ENCODE measurements at places on chromosomes 4 and X. TPM values are rescaled to one million over a fixed set of nuclear protein-coding genes. Genes with fewer than 3 reads are reported as not detected.

Gene CC2D2A
- not detected for total RNA-seq

Gene PHKA1
- total RNA-seq = 0.87 TPM

- no peak overlapping the region for H3K4me3 ChIP-seq
- no peak for DNase-seq
- no peaks in the 10 kb centered on the region for H3K36me3 ChIP-seq
- no peaks in the 10 kb centered on the region for H3K27me3 ChIP-seq
These were observed 190.2 kb upstream of the AGA start for GRCh38 chr4:177632481-177632880.

Gene F9
- not detected for total RNA-seq

DNA sequence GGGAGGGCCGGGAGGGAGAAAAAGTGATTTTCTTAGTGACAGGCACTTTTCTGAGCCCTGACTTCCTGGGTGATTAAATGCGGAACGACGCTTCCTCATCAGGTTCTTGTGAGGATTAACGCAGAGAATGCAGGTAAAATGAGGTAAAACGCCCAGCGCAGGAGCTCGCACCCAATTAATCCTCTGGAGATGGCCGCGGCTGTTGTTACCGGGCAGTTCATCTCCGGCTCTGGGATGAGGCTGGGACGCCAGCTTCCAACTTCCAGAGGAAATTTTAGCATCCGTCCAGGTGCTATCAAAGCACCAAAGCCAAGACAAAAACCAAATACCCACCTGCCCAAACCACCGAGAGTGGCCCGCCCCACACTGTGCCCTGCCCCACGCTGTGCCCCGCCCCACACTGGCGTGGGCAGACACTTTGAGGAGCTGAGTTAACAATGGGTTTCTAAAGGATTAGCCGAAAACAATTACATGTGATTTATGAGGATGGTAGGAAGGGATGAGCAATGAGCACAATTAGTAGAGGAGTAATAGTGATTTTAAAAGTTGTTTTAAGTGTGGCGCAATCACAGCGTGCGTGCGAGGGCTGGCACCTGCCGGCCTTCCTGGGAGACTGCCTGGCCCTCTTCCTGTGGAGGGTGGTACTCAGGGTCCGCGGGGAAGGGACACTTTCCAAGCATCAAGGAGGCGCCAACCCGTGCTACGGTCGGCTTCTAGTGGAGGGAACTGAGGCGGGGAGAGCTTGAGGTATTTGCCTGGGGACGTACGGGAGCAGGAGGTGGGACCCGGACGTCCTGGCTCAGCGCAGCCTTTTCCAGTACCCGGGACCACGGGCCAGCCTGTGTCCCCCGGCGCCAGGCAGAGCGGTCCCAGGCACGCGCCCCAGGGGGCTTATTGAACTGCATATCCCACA, 41.6 kb upstream of the ADRA2C start:
- peaks cover 9% of the 10 kb centered on the region for H3K27me3 ChIP-seq
- no peak overlapping the region for H3K27ac ChIP-seq
- no peak overlapping the region for H3K4me3 ChIP-seq

- no peak overlapping the region for H3K27ac ChIP-seq
- no peaks in the 10 kb centered on the region for H3K4me1 ChIP-seq
- H3K4me3 ChIP-seq = no peak overlapping the region
- H3K36me3 ChIP-seq = no peaks in the 10 kb centered on the region
These were observed 38.6 kb downstream of the LNX1 start for GRCh38 chr4:53552711-53553110.

Gene CPZ
- not detected for total RNA-seq

DNA sequence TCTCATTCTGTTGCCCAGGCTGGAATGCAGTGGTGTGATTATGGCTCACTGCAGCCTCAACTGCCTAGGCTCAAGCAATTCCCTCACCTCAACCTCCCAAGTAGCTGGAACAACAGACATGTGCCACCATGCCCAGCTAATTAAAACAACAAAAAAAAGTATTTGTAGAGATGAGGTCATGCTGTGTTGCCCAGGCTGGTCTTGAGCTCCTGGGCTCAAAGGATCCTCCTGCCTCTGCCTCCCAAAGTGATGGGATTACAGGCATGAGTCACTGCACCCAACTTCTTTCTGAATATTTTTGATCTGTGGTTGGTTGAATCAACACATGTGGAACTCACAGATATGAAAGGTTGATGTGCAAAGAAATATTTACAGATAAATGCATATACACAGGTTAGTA, 18.5 kb upstream of the SEPTIN11 start:
- H3K27me3 ChIP-seq = peaks cover 9% of the 10 kb centered on the region
- no peak overlapping the region for H3K4me3 ChIP-seq
- no peaks in the 10 kb centered on the region for H3K36me3 ChIP-seq
- no peaks in the 10 kb centered on the region for H3K4me1 ChIP-seq
- H3K27ac ChIP-seq = no peak overlapping the region

GRCh38 chr4:105527081-105527480, 25.3 kb upstream of the ARHGEF38 start:
- DNase-seq = no peak
- no peak overlapping the region for H3K4me3 ChIP-seq
- no peaks in the 10 kb centered on the region for H3K4me1 ChIP-seq

DNA sequence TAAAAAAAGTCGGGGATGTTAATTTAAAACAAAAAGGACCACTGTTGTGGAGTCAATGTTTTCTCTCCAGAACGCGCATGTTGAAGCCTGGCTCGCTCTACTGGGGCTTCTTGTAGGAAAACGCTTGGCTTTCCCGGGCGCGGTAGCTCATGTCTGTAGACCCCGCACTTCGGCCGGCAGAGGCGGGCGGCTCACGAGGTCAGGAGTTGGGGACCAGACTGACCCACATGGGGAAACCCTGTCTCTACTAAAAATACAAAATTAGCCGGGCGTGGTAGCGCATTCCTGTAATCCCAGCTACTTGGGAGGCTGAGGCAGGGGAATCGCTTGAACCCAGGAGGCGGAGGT, 15.6 kb downstream of the NELFA start:
- no peak overlapping the region for H3K27ac ChIP-seq
- no peak for DNase-seq
- no peak overlapping the region for H3K4me3 ChIP-seq
- peaks cover 3% of the 10 kb centered on the region for H3K4me1 ChIP-seq
- H3K27me3 ChIP-seq = no peaks in the 10 kb centered on the region

Gene ZNF81
- 8.6 TPM for total RNA-seq

Gene HPGDS
- total RNA-seq = not detected

- H3K4me3 ChIP-seq = no peak overlapping the region
- H3K4me1 ChIP-seq = peaks cover 15% of the 10 kb centered on the region
These were observed 83.0 kb downstream of the TNIP2 start for GRCh38 chr4:2673157-2673556.

DNA sequence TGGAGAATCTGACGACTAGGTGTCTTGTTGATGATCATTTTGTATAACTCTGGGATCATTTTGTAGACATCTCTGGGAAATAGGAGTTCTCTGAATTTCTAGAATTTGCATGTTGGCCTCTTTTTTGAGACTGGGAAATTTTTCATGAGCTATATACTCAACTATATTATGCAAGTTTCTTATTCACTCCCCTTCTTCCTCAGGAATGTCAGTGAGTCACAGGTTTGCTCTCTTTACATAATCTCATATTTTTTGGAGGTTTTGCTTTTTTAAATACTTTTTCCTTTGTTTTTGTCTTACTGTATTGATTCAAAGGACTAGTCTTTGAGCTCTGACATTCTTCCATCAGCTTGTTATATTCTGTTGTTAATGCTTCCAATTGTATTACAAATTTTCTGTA, 1324.2 kb downstream of the TECRL start:
- H3K27me3 ChIP-seq = no peaks in the 10 kb centered on the region
- no peak overlapping the region for H3K4me3 ChIP-seq
- no peaks in the 10 kb centered on the region for H3K36me3 ChIP-seq
- no peak for DNase-seq
- H3K27ac ChIP-seq = no peak overlapping the region

Gene AMOT
- total RNA-seq = 0.69 TPM

GRCh38 chr4:188002323-188002722, 6.8 kb downstream of the ZFP42 start:
- H3K27ac ChIP-seq = no peak overlapping the region
- H3K27me3 ChIP-seq = peaks cover 2% of the 10 kb centered on the region
- H3K36me3 ChIP-seq = no peaks in the 10 kb centered on the region
- no peaks in the 10 kb centered on the region for H3K4me1 ChIP-seq

Gene CLDN22
- total RNA-seq = not detected

- peak overlapping the region; percentile 92 for H3K27ac ChIP-seq
- H3K27me3 ChIP-seq = no peaks in the 10 kb centered on the region
- H3K4me3 ChIP-seq = peak overlapping the region; percentile 68
These were observed 58.1 kb downstream of the MAML3 start for GRCh38 chr4:140095694-140096482.

Gene BEX4
- total RNA-seq = 9.9 TPM

Gene TLR10
- total RNA-seq = 0.23 TPM

- H3K36me3 ChIP-seq = peaks cover 33% of the 10 kb centered on the region
- no peaks in the 10 kb centered on the region for H3K27me3 ChIP-seq
- no peak overlapping the region for H3K4me3 ChIP-seq
- no peak overlapping the region for H3K27ac ChIP-seq
These were observed 40.9 kb downstream of the NEK1 start for GRCh38 chr4:169571435-169571834.

DNA sequence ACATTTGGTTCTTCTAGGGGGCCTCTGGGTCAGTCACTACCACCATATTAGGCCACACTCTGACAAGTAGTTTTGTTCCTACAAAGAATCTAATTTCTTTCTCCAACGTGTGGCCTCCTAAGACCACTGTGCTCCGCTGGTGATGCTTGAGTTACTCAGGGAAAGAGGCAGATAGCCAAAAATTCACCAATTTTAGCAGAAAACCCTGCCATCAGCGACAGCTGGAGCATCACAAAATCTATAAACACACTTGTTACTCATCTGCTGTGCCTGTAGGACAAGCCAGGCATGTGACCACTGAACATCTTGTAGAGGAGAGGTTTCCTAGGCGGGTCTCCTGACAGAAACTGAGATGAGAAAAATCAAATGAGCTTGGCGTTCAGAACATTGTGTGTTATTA, 105.4 kb downstream of the SYNPO2 start:
- H3K27ac ChIP-seq = no peak overlapping the region
- no peak for DNase-seq
- H3K4me1 ChIP-seq = no peaks in the 10 kb centered on the region
- no peaks in the 10 kb centered on the region for H3K36me3 ChIP-seq
- peaks cover 2% of the 10 kb centered on the region for H3K27me3 ChIP-seq

DNA sequence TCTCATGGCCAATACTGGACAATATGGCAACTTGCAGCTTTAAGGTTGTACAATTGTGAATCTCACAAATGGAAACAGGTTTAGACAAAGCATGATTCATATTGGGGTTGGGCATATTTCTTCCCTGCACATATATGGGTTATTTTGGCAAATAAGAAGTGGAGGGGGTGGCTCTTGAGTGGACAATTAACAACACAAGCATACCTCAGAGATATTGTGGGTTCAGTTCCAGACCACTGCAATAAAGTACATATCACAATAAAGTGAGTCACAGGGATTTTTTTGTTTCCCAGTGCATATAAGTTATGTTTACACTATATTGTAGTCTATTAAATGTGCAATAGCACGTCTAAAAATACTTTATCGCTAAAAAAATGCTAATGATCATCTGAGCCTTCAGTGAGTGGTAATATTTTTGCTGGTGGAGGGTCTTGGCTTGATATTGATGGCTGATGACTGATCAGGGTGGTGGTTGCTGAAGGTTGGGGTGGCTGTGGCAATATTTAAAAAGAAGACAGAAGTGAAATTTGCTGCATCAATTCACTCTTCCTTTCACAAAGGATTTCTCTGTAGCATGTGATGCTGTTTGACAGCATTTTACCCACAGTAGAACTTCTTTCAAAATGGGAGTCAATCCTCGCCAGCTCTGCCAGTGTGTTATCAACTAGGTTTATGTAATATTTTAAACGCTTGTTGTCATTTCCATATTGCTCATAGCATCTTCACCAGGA, 50.5 kb upstream of the OGT start:
- H3K36me3 ChIP-seq = no peaks in the 10 kb centered on the region
- H3K27ac ChIP-seq = no peak overlapping the region
- no peak overlapping the region for H3K4me3 ChIP-seq
- H3K4me1 ChIP-seq = no peaks in the 10 kb centered on the region
- DNase-seq = no peak
- H3K27me3 ChIP-seq = no peaks in the 10 kb centered on the region

DNA sequence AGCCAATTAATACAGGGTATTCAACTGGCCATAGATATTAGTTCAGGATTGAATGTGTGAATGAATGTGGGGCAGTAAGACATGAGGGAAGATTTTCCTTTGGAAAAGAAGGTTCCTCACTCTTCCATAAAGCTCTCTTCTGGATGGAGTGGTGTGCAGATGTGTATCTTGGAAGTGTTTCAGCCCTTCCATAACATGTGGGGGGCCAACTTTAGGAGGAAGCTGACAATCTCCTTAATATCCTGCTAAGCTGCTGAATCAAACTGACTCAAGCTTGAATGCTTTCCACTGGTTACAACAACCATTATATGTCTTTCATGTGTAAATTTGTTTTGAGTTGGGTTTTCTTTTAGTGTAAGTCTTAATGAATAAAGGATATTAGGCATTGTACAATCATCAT, 40.3 kb downstream of the FANCB start:
- peaks cover 24% of the 10 kb centered on the region for H3K36me3 ChIP-seq
- no peak overlapping the region for H3K27ac ChIP-seq
- H3K27me3 ChIP-seq = no peaks in the 10 kb centered on the region
- H3K4me3 ChIP-seq = no peak overlapping the region

GRCh38 chr4:102696758-102697157, 64.0 kb downstream of the MANBA start:
- H3K27ac ChIP-seq = no peak overlapping the region
- no peaks in the 10 kb centered on the region for H3K4me1 ChIP-seq
- DNase-seq = no peak
- no peak overlapping the region for H3K4me3 ChIP-seq

Gene SULT1E1
- total RNA-seq = not detected
